ENCODE measurements at places on chromosomes 3 and 15. TPM values are rescaled to one million over a fixed set of nuclear protein-coding genes. Genes with fewer than 3 reads are reported as not detected.

HRH1 gene
- 8.0 TPM for total RNA-seq

MUC20 gene
- 8.7 TPM for total RNA-seq

IL17RB gene
- not detected for total RNA-seq

ANKRD63 gene
- not detected for total RNA-seq

SLC22A14 gene
- not detected for total RNA-seq

SLC24A5 gene
- not detected for total RNA-seq

ERC2 gene
- 2.3 TPM for total RNA-seq

- DNase-seq, result no peak
Observed at GRCh38 chr3:120730576-120731542, 11.5 kb downstream of the RABL3 start.

DNA sequence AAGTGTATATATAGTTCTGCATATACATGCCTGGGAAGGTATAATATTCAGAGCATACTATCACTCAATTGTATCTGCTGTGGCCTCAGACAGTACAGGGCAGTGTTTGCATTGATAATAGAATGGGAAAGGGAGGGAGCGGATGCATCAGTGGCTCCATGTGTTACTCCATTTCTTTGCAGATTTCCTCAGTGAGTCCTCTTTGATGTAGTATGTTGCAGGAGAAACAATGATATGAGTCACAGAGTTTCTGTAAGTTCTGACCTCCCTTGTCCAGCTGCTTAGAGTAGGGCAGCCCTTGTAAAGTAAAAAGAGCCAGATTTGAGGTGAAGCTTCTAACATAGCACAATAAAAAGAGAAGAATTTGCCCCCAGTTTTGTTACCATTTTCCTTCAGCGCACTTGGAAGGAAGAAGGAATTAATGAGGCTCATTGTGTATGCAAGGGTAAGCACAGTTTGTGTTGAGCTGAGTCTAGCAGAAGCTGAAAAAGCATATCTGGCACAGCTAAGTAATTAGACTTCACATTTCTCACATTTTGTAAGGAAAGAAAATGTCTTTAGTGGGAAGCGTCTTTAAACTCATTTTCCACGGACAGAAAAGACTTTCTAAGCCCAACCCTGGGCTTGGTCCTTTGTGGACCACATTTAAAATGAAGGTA, 555.8 kb upstream of the IL12A start:
- DNase-seq, result no peak

DNA sequence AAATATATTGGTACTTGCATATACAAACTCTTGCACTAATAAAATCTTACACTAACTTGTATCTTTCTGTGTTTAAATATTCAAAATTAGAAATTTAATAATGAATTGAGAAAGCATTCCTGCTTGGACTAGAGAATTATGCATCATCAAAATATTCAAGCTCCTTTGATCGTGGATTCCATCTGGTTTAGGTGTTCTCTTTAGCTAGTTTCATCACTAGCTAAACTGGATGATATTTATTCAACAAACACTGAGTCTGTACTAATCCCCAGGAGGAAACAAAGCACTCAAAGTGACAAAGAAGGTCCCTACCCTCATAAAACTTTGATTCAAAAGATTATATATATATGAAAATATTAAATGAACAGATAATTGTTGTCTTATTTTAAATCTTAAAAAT, 1360.9 kb upstream of the ALCAM start:
- no peak for DNase-seq

GRCh38 chr3:33057320-33058298, 39.3 kb downstream of the GLB1 start:
- DNase-seq, result no peak

- no peak for DNase-seq
Observed at GRCh38 chr15:26555898-26556297, 217.0 kb downstream of the GABRB3 start.

DNA sequence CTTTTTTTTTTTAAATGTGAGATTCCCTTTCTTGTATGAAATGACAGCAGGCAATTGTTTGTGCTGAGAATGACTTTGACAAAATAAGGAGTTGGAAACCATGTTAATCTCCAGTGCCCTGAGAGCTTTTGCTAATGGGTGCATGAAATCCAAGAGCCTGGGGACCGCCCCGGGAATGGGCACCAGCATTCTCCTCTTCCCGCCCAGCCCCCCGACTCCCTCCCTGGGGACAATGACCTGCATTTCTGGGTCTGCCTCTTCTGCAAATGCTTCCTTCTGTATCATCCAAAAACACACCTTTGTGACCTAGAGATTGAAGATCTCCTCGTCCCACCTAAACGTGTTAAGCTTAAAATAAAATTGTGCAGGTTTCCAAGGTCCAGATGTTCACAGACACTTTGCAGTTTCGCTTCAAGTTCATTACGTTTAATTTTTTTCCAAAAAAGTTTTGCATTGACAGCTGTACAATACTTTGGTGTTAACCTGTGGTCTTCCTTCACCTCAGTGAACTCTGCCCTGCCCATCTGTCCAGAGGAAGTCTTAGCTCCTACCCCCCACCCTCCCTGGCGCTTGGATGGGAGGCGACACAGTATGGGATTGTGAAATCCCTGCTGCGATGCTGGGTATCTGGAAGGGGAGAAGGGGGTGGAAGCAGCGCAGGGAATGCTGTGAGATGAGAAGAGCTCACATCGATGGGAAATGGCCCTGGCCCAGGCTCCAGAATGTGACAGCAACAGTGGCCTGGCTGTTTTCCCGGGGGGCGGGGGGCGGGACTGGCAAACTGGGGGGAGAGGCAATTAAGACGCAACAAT, 50.1 kb downstream of the TLE3 start:
- DNase-seq, result no peak

GRCh38 chr3:97932387-97932801, 39.8 kb downstream of the RIOX2 start:
- DNase-seq, result no peak

All from omental fat pad (tissue), 4 donors.